Activated CD4-positive, alpha-beta memory T cell treated with anti-CD3 and anti-CD28 coated beads for 36 hours (primary cell): ENCODE measurements at places on chromosomes 12 and 14. TPM values are rescaled to one million over a fixed set of nuclear protein-coding genes. Genes with fewer than 3 reads are reported as not detected.

Gene LALBA
- total RNA-seq = not detected

Gene KRT80
- not detected for total RNA-seq

Gene HOXC10
- not detected for total RNA-seq

Gene SUPT16H
- total RNA-seq = 156 TPM

Gene RPL10L
- not detected for total RNA-seq

Gene OR10G2
- not detected for total RNA-seq

Gene SRRM4
- total RNA-seq = not detected

Gene MYF5
- not detected for total RNA-seq

Gene PLD4
- not detected for total RNA-seq

- no peak for DNase-seq
- H3K27ac ChIP-seq = no peak overlapping the region
- H3K4me3 ChIP-seq = no peak overlapping the region
- H3K4me1 ChIP-seq = no peaks in the 10 kb centered on the region
- H3K27me3 ChIP-seq = peaks cover 36% of the 10 kb centered on the region
Observed at GRCh38 chr12:52091869-52092268, 12.4 kb downstream of the SMIM41 start.

DNA sequence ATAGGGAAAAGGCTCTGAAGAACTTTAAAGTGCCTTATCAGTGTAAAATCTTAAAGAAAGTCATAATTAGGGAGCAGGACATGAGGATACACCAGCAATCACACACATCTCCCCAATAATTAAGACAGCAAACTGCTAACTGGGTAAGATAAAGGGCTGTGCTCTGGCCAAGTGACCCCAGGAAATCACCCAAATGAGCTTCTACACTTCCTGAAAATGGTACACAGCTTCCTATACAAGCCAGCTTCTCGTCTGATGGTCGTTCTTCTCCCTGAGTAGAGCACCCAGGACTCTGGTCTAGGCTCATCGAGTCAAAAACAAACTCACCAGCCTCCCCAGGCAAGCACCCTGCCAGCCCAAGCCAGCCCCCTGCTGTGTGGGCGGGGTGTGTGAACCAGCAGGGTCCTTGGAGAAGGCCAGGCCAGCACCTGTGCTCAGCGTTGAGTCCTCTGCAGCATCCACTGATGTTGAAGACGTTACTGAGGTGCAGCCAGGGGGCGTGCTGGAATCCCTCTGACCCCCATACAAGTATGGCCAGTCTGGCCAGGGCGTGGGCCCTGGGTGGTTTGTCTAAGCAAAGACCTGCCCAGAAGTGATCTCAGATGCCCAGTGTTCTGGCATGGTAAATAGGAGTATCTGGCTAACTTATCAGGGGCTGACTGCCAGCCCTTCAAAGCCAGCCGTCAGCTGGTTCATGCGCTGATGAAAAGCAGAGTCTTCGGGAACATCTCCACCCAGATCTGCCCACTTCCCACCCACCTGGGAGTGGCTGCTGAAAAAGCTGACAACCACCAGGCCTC, 41.4 kb downstream of the ACTN1 start:
- no peak overlapping the region for H3K27ac ChIP-seq
- H3K4me1 ChIP-seq = peaks cover 24% of the 10 kb centered on the region
- H3K36me3 ChIP-seq = no peaks in the 10 kb centered on the region
- no peak overlapping the region for H3K4me3 ChIP-seq
- H3K27me3 ChIP-seq = no peaks in the 10 kb centered on the region
- peak; percentile 20 for DNase-seq

- H3K4me3 ChIP-seq = no peak overlapping the region
- no peak for DNase-seq
- H3K4me1 ChIP-seq = peaks cover 10% of the 10 kb centered on the region
- H3K27me3 ChIP-seq = no peaks in the 10 kb centered on the region
Observed at GRCh38 chr14:52222901-52223300, 44.6 kb upstream of the PTGDR start.

DNA sequence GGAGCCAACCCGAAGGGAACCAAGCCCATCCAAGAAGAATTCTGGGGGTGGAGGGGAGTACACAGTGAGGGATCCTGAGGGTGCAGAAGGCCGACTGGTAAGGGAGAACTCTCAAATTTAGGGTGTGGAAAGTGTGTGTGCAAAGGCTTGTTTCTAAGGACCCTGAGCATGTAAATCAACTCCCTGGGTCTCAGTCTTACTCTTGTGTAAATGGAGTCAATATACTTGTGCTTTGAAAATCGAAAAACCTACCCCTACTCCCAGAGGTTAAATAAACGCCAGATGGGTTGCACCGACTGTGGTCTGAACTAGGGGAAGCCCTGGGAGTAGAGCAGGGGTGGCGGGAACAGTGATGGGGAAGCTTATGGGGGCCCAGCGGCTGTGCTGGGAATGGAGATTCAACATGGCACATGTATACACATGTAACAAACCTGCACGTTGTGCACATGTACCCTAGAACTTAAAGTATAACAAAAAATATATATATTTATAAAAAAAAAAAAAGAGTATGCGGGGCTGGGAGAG, 6.0 kb downstream of the B4GALNT1 start:
- peaks cover 13% of the 10 kb centered on the region for H3K4me1 ChIP-seq
- no peak overlapping the region for H3K27ac ChIP-seq
- H3K27me3 ChIP-seq = peaks cover 81% of the 10 kb centered on the region
- no peak for DNase-seq

- H3K4me3 ChIP-seq = no peak overlapping the region
- no peak overlapping the region for H3K27ac ChIP-seq
- H3K27me3 ChIP-seq = no peaks in the 10 kb centered on the region
- H3K4me1 ChIP-seq = no peaks in the 10 kb centered on the region
Observed at GRCh38 chr14:45893127-45893526, 640.1 kb upstream of the MIS18BP1 start.

DNA sequence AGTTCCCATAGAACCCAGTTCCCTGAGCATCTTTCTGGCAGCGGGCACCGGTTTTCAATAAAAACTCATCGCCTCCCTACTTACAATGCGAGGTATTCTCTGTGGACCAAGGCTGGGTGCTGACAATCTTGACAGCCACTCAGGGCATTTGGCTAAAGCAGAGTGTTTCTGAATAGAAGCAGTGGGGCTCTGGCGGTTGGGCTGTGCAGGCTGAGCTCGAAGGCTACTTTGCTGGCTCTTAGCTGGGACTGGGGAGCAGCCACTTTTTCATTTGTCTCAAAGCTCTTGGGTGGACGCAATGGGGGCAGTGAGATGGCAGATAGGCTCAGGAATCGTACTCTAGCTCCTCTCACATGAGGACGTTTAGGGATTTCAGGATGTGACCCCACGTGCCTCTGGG, 151.8 kb downstream of the UNC79 start:
- no peaks in the 10 kb centered on the region for H3K36me3 ChIP-seq
- H3K27me3 ChIP-seq = peaks cover 2% of the 10 kb centered on the region
- no peak overlapping the region for H3K27ac ChIP-seq
- H3K4me3 ChIP-seq = no peak overlapping the region
- no peak for DNase-seq

- no peaks in the 10 kb centered on the region for H3K27me3 ChIP-seq
- H3K4me1 ChIP-seq = no peaks in the 10 kb centered on the region
- no peak overlapping the region for H3K27ac ChIP-seq
- no peak overlapping the region for H3K4me3 ChIP-seq
- no peak for DNase-seq
- no peaks in the 10 kb centered on the region for H3K36me3 ChIP-seq
Observed at GRCh38 chr12:128994856-128995255, 141.6 kb downstream of the GLT1D1 start.

- H3K36me3 ChIP-seq = peaks cover 16% of the 10 kb centered on the region
- DNase-seq = no peak
- H3K27me3 ChIP-seq = no peaks in the 10 kb centered on the region
- H3K27ac ChIP-seq = no peak overlapping the region
- no peak overlapping the region for H3K4me3 ChIP-seq
Observed at GRCh38 chr12:106329231-106329982, 26.9 kb downstream of the TCP11L2 start.

- peaks cover 4% of the 10 kb centered on the region for H3K27me3 ChIP-seq
- H3K4me3 ChIP-seq = no peak overlapping the region
- H3K4me1 ChIP-seq = peaks cover 3% of the 10 kb centered on the region
- no peak for DNase-seq
- H3K27ac ChIP-seq = no peak overlapping the region
- H3K36me3 ChIP-seq = no peaks in the 10 kb centered on the region
Observed at GRCh38 chr14:75268633-75269550, 9.7 kb upstream of the FOS start.

DNA sequence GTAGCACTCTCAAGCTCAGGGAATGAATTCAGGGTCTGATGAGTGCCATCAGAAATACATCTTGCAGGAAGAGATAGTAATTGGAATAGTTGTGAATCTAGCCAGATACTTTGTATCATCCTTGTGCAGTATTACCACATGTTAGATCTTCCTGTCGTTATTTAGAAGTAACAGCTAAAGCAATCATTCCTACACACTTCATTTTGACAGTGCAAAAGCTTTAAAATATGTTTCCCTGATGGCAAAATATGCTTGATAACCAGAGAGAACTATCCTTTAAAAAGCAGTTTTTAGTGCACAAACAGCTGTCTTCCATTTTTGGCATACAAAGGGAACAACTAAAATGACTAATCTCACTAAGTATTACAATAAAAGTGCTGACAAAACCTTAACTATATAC, 149.5 kb upstream of the SLC38A2 start:
- DNase-seq = no peak
- H3K36me3 ChIP-seq = no peaks in the 10 kb centered on the region
- no peak overlapping the region for H3K4me3 ChIP-seq
- no peaks in the 10 kb centered on the region for H3K27me3 ChIP-seq
- no peak overlapping the region for H3K27ac ChIP-seq
- H3K4me1 ChIP-seq = peaks cover 46% of the 10 kb centered on the region

GRCh38 chr12:76940671-76941445, 62.0 kb upstream of the CSRP2 start:
- H3K4me3 ChIP-seq = no peak overlapping the region
- no peaks in the 10 kb centered on the region for H3K27me3 ChIP-seq
- no peaks in the 10 kb centered on the region for H3K4me1 ChIP-seq
- no peak overlapping the region for H3K27ac ChIP-seq
- DNase-seq = no peak

DNA sequence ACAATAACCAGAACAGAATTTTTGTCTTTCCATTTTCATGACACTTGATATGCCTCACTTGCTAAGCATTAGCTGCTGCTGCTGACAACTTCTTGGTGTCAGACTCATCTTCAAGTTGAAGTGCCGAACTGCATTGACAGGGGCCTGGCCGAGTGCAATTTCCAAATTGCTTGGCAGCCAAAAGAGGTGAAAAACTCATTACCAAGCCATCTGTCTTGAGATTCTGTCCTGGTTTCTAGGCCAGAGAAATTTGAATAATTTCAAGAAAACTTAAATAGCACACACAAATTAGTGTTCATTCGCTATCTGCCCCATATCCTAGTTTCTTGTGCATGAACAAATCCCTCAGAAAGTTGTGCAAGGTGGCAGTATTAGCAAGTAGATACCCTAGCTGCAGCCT, 165.3 kb upstream of the RASSF8 start:
- no peak for DNase-seq
- H3K27me3 ChIP-seq = no peaks in the 10 kb centered on the region

DNA sequence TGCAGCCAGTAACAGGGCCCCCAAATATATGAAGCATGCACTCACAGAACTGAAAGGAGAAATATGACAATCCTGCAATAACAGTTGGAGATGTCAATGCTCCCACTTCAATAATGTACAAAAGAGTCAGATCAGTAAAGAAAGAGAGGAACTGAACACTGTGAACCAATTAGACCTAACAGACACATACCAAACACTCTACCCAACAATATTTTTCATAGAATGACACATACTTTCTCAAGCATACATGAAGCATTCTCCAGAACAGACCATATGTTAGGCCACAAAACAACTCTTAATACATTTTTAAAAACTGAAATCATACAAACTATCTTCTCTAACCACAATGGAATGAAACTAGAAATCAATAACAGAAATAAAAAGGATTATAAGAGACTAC, 80.2 kb downstream of the ELK3 start:
- peaks cover 54% of the 10 kb centered on the region for H3K36me3 ChIP-seq
- H3K27ac ChIP-seq = peak overlapping the region; percentile 75
- H3K4me3 ChIP-seq = no peak overlapping the region
- H3K27me3 ChIP-seq = no peaks in the 10 kb centered on the region

DNA sequence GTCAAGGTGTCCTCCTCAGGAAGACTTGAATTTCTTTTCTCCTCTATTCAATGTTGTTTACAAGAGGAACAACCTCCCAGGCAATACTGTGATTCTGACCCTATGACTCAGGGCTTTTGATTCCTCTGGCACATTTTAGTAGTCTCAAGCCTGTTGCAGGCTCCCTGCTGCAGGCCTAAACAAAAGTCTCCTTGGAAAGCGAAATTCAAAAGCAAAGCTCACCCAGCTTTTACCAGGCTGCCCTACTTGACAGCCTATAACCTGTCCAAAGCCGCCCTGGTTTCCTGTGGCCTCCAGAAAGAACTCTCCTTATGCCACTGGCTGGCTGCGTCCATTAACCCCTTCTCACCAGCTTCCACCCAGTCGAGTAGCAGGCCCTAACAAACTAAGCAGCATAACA, 11.6 kb downstream of the FGD6 start:
- H3K36me3 ChIP-seq = no peaks in the 10 kb centered on the region
- H3K27me3 ChIP-seq = peaks cover 2% of the 10 kb centered on the region
- no peak overlapping the region for H3K27ac ChIP-seq
- peaks cover 8% of the 10 kb centered on the region for H3K4me1 ChIP-seq
- no peak overlapping the region for H3K4me3 ChIP-seq

- no peak overlapping the region for H3K27ac ChIP-seq
- no peak overlapping the region for H3K4me3 ChIP-seq
- no peaks in the 10 kb centered on the region for H3K27me3 ChIP-seq
- DNase-seq = no peak
- peaks cover 12% of the 10 kb centered on the region for H3K36me3 ChIP-seq
Observed at GRCh38 chr12:104571328-104571727, 114.6 kb downstream of the CHST11 start.

- H3K36me3 ChIP-seq = peaks cover 5% of the 10 kb centered on the region
- no peak overlapping the region for H3K27ac ChIP-seq
- H3K4me1 ChIP-seq = peaks cover 3% of the 10 kb centered on the region
- no peaks in the 10 kb centered on the region for H3K27me3 ChIP-seq
Observed at GRCh38 chr12:9334041-9334692, 126.0 kb upstream of the PZP start.

DNA sequence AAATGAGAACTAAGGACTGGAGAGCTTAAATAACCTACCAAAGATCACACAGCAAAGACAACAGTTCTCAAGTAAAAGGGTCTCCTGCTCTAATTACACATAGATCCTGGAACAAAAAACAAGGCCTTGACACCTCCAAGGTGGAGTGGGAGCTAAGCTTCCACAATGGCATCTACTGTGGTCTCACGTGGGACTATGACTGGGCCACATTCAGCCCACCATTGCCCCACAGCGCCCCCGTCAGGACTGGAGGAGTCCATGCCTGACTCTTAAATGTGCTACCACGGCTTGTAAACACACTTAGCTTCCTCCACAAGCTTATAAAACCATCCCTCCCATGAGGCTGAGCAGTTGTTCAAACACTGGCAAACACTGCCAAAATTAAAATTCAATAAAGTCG, 88.5 kb downstream of the GCH1 start:
- peaks cover 4% of the 10 kb centered on the region for H3K4me1 ChIP-seq
- no peaks in the 10 kb centered on the region for H3K36me3 ChIP-seq
- H3K27ac ChIP-seq = no peak overlapping the region
- peaks cover 1% of the 10 kb centered on the region for H3K27me3 ChIP-seq
- H3K4me3 ChIP-seq = no peak overlapping the region

GRCh38 chr12:1510056-1510812, 84.1 kb downstream of the FBXL14 start:
- no peaks in the 10 kb centered on the region for H3K4me1 ChIP-seq
- DNase-seq = no peak
- H3K27me3 ChIP-seq = peaks cover 10% of the 10 kb centered on the region
- H3K36me3 ChIP-seq = no peaks in the 10 kb centered on the region
- no peak overlapping the region for H3K4me3 ChIP-seq
- no peak overlapping the region for H3K27ac ChIP-seq

GRCh38 chr12:74889563-74890236, 319.9 kb downstream of the KCNC2 start:
- H3K4me1 ChIP-seq = peaks cover 34% of the 10 kb centered on the region
- no peaks in the 10 kb centered on the region for H3K27me3 ChIP-seq
- H3K27ac ChIP-seq = peak overlapping the region; percentile 2
